ENCODE measurements at places on chromosomes 6 and 20.

- DNase-seq, result no peak
Observed at GRCh38 chr20:58374906-58375758, 13.9 kb upstream of the VAPB start.

GRCh38 chr6:46046558-46047174 is 31.0 kb upstream of the CLIC5 start:
- no peak for DNase-seq

DNA sequence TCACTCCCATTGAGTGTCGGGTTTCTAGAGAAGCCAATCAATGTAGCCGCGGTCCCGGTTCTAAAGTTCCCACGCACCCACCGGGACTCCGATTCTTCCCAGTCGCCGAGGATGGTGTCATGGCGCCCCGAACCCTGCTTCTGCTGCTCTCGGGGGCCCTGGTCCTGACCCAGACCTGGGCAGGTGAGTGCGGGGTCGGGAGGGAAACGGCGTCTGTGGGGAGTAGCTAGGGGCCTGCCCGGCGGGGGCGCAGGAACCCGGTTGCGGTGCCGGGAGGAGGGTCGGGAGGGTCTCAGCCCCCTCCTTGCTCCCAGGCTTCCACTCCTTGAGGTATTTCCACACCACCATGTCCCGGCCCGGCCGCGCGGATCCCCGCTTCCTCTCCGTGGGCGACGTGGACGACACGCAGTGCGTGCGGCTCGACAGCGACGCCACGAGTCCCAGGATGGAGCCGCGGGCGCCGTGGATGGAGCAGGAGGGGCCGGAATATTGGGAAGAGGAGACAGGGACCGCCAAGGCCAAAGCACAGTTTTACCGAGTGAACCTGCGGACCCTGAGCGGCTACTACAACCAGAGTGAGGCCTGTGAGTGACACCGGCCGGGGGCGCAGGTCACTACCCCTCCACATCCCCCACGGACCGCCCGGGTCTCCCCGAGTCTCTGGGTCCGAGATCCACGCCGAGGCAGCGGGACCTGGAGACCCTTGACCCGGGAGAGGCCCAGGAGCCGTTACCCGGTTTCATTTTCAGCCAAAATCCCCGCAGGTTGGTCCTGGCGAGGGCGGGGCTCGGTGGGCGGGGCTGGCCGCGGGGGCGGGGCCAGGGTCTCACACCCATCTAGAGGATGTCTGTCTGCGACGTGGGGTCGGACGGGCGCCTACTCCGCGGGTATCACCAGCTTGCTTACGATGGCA is 35.2 kb upstream of the HLA-G start:
- peak; percentile 48 for DNase-seq

- no peak for DNase-seq
Observed at GRCh38 chr6:129691709-129692108, 18.3 kb downstream of the ARHGAP18 start.

DNA sequence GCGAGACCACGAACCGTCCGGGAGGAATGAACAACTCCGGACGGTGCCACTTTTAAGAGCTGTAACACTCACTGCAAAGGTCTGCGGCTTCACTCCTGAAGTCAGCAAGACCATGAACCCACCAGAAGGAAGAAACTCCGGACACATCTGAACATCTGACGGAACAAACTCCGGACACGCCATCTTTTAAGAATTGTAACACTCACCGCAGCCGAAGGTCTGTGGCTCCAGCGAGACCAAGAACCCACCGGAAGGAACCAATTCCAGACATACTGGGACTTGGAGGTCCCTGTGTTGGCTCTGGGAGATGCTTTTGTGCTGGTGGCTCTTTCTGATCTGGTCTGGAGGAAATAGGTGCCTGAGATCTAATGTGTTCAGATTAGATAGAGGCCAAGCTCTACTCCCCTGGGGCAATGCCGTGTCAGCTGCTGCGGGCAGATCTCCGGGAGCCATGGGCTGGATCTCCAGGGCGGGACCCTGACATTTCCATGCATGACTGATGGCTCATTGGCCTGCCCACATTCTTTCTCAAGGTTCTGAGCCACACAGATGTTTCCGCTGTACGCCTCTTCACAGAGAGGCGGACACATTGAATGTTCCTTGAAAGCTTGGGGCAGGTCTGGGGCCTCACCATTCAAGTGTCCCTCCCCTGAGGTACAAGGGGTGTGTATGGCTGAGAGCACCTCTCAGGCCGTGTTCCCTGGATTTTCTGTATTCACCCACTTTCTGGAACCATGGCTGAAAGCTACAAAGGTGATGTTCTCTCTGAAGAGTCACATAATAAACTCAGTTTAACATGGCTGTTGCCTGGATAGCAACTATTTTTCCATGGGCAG is 29.3 kb downstream of the GMPR start:
- no peak for DNase-seq

DNA sequence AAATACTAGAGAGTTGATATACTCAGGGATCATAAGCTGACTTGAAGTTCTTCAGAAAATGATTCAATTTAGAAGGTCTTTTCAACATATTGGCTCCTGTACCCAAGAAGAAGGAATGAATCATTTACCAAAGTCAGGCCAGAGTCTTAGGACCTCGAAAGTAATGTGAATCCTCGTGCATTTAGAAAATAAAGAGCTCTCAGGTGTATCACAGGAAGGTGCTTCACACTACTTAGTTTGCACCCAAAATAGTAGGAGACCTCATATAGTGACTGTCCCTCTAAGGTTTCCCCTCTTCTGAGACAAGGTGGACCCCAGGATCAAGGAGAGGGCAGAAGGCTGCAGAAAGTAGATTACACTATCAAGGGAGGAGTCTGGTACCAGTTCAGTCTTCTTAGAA is 71.8 kb downstream of the F13A1 start:
- no peak for DNase-seq

- no peak for DNase-seq
Observed at GRCh38 chr6:125151700-125152099, 1.9 kb upstream of the TPD52L1 start.

- DNase-seq, result no peak
Observed at GRCh38 chr6:134539865-134540323, 222.0 kb upstream of the SGK1 start.

GRCh38 chr6:30244560-30244959 is 31.4 kb upstream of the TRIM26 start:
- DNase-seq, result no peak

- DNase-seq, result peak; percentile 4
Observed at GRCh38 chr6:20366082-20366830, 35.4 kb upstream of the E2F3 start.

- no peak for DNase-seq
Observed at GRCh38 chr6:140382355-140382754, 1007.9 kb upstream of the CITED2 start.

DNA sequence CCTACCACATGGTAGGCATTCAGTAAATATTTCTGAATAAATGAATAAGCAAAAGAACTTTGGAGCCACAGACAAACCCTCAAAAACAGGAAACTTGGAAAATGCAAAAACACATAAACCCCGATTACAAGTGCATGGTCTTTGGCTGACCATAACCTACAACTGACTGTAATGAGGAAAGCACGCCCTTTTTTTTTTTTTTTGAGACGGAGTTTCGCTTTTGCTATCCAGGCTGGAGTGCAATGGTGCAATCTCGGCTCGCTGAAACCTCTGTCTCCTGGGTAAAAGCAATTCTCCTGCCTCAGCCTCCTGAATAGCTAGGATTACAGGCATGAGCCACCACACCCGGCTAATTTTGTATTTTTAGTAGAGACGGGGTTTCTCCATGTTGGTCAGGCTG is 11.9 kb upstream of the LATS1 start:
- no peak for DNase-seq

- DNase-seq, result no peak
Observed at GRCh38 chr6:148657048-148657447, 89.8 kb upstream of the UST start.

- no peak for DNase-seq
Observed at GRCh38 chr6:16684896-16685554, 76.2 kb downstream of the ATXN1 start.

- DNase-seq, result no peak
Observed at GRCh38 chr20:18007534-18008292, 38.9 kb downstream of the MGME1 start.

GRCh38 chr20:33460711-33461110 is 17.1 kb upstream of the SNTA1 start:
- DNase-seq, result peak; percentile 56

GRCh38 chr6:103925317-103925716 is 934.4 kb downstream of the HACE1 start:
- DNase-seq, result no peak

GRCh38 chr6:118186672-118187567 is 279.9 kb downstream of the SLC35F1 start:
- DNase-seq, result no peak

- no peak for DNase-seq
Observed at GRCh38 chr20:24489193-24489592, 19.8 kb downstream of the SYNDIG1 start.

GRCh38 chr6:154510144-154510905 is at the start of gene CNKSR3:
Gene CNKSR3 (minus strand): TSS chr6:154510685. CDS start chr6:154510114, 571 bp downstream.
- peak; percentile 83 for DNase-seq

DNA sequence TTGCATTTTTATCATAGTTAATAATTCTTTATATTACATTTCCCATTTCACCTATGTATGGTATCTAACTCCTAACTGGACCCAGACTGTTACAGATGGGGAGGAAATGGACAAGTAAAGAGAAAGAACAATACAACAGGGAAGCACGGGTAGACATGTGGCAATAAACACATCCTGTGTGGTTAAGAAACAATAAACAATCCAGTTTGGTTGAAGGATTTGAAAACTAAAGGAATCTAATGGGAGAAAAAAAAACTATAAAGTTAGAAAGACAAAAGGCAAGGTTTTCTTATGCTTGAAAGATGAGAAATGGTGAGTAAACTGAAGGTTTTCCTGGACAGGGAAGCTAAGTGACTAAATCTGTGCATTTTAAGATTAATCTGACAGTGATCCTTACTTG is 34.9 kb upstream of the ALDH8A1 start:
- no peak for DNase-seq

DNA sequence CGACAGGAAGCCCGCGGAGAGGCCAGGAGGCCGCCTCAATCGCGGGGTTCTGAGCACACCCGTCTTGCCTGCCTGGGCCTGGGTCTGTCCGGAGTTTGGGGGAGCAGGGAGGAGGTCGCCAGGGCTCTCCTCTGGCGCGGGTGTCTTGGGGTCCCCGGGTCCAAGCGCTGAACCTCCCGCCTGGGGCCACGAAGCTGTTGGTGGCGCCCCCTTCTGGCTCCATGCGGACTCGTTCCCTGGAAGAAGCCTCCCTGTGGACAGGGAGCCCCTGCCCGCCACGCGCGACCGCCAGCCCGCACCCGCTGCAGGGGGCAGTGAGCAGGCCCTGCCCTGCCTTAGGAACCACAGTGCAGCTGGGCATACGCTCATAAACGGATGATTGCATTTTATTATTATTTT is 44.7 kb downstream of the MCUR1 start:
- DNase-seq, result peak; percentile 27

- no peak for DNase-seq
Observed at GRCh38 chr6:87738000-87738399, 36.0 kb upstream of the AKIRIN2 start.

DNA sequence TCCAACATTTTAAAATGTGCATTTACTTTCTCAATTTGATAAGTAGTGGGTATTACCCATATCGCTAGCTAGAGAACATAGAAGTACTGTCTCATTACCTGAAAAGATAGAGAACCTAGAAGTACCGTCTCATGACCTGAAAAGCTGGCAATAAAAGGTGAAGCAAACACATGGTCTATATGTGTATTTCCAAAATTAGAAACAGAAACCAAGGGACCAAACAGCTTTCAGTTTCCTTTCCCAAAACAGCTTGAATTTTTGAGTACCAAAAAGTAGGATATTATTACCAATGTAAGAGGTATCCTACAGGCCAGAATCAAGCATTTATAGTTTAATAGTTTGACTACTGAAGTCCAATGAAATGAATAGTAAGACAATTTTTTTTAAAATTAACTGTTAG is 77.2 kb downstream of the KIF13A start:
- DNase-seq, result no peak

DNA sequence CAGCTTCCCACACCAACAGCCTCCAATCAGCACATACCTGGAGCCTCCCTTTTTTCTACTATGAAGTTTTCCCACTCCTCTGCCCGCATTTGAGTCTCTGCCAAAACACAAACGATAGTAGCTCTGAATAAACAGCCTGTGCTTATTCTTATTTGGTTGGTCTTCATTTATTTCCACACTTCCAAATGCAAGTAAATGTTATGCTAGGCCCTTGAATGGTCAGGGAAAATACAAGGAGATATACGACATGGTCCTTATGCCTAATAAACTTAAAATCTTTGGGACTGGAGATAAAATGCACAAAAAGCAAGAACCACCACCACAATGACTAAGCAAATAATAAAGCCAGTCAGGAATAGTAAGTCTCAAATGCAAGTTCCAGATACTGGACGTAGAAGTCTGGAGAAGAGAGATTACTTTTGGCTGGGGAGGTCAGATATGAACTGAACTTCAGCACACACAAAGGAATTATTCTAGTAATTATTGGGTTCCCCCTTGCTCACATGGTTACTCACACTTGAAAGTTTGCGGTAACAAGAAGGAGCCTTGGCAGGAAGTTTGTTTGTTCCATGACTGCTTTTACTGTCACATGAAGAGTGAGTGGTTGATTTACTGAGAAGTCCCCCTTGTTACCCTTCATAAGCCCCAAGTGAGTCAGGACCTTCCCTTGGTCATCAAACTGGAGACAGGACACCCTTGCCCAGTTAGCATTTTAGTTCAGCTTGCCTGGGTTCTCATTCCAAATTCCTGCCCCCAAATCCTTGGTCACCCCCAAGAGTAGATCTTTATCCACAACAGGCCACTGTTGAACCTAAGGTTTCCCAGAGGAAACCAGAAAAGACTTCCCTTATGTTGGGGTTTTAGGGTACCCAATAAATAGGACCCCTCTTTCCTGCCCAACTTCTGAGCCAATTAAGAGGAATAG is 511.2 kb upstream of the JARID2 start:
- no peak for DNase-seq

GRCh38 chr6:21278375-21278745 is 315.2 kb upstream of the SOX4 start:
- DNase-seq, result no peak

- no peak for DNase-seq
Observed at GRCh38 chr6:56445818-56446217, 196.9 kb downstream of the DST start.

DNA sequence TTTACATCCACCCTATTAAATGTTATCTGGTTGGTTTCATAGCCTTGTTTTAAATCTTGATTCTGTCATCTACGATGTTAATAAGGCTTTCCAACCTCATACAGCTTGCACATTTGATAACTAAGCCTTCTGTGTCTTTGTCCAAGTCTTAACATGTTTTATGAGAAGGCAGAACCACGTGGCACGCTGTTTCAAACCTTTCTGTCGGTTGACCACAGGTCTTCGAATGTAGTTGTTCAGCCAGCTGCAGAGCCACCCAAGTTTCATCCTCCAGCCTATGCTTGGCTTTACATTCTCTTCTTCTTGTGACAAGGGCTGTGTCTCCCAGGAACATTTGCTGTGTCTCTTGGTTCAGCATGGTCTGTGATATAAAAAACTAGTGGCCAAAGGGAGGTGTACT is 15.7 kb upstream of the SGK2 start:
- no peak for DNase-seq

- DNase-seq, result no peak
Observed at GRCh38 chr20:14069796-14070195, 74.5 kb downstream of the MACROD2 start.
